Stimulated activated CD8-positive, alpha-beta memory T cell treated with anti-CD3 and anti-CD28 coated beads, Interleukin-7, amount 100 ng/mL, for 4 hours (primary cell): ENCODE measurements at places on chromosomes 1 and 21.

DNA sequence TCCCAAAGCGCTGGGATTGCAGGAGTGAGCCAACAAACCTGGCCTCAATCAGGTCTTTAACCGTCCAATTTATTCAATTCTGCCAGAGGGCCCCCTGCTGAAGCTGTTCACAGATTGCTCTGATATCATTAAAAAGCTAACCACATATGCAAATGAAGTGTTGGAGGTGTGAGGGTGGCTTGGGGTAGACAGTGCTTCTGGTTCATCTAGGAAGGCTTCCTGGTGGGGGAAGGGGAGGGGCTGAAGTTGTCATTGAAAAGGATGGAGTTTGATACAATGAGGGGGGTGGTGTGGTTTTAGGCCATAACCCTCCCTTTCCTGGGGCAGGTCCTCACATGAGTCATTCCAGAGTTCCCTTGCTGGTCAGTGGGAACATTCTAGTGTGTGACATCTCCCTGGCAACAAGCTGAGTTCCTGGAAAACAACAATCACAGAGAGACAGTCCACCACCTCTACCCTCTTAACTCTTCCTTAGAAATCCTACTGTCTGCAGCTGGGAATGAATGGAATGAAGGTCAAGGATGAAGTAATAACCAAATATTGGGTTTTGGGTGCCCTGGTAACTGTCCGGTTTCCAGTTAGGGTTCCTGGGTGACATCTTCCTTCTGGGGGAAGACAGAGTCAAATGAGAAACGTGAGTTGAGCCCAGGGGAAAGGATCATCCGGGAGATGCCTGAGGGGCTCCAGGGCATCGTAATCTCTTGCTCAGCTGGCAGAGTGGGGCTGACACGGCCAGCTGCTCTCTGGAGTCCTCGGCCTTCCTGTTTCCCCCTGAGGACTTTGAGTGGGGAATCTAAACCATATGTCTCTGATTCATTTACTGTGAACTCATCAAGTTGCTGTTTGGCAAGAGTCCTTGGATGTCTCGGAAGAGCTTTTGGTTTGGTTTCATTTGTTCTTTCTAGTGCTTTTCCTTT lies 32.2 kb downstream of the BATF3 start:
- no peak for DNase-seq

DNA sequence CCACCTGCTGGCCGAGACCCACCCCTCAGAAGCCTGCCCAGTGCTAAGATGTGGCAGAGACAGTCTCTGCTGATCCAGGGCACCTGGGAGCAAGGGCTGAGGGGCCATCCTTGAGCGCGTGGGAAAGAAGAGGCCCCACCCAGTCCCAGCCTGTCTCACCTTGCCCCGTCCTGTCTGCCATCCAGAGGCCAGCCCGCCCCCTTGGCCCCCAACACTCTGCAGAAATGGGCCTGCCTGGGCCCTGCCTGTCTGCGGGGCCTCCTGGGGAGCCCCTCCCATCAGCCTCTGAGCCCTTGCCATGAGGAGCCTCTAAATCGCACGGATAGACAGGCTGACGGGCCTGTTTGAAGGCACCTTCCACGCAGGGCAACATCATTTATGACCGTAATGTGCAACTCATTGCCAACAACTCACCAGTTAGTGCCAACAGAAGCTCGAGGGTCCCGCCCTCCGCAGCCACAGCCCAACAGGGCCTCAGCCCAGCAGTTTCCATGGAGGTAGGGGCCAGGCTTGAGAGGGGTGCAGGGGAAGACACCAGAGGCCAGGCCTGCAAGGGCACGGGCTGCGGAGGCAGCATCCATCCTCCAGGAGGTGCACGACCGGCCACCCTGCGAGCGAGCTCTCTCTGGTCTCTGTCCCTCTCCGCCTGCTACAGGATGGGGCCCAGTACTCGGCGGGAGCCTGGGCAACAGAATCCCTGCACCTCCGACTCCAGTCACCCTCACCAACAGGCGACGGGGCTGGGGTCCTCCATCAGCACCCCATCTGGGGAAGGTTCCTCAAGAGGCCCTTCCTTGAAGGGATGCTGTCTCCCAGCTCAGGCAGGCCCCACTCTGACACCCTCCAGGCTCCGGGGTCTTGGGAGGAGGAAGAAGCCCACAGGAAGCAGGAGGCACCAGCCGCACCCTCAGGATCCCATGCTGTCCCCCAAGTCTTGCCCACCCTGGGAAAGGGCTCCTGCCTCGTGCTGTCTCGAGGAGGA lies 78.0 kb downstream of the MEGF6 start:
- no peak for DNase-seq

DNA sequence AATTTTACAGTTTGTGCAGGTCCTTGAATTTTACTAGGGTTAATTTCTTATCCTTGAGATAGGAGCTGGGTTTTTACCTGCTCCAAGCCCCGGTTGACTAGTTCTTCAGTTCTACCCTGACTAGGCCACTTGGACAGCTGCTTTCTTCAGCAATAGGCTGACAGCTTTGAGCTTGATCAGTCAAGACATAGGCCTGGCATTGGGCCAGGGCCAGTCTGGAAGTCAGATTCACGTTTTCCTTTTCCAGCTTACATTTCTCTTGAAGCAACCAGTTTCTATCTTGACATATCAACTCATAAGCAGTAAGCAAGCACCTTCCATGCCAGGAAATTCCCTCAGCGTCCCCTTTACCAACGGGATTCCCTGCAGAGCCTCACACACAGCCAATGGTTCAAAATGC lies 63.7 kb upstream of the AJAP1 start:
- no peak for DNase-seq

DNA sequence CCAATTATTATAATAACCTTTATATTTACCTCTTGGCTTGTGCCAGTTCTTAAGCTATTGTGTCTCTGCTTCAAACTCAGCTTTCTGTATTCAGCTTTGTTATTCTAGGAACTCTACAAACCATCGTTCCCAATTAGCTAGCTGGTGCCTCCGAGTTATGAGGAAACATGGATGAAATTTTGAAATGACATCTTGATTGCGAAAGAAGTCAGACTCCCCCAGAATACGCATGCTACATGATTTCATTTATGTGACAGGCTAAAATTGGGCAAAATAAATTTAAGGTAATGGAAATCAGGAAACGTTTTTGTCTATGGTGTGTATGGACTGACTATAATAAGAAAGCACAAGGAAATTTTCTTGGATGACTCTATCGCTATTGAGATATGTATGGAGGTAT lies 256.8 kb upstream of the NCAM2 start:
- DNase-seq = no peak

DNA sequence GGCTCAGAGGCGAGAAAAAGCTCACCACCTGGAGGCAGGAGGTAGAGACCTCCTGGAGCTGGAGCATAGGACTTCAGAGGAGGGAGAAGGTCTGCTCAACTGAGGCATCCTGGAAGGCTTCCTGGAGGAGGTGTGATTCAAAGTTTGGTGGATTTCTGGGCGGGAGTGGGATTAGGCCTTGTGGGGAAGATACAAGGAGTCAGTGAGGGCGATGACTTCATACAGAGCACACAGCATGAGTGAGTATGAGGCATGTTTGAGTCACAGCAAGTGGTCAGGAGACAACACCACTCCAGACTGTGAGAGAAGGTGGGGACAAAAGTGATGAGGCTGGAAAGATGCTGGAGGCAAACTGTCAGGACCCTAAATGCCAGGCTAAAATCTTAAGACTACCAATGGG lies 77.6 kb downstream of the MATN1 start:
- no peak for DNase-seq

- peak; percentile 63 for DNase-seq
Observed at GRCh38 chr1:10694274-10694632, 102.2 kb downstream of the CASZ1 start.

DNA sequence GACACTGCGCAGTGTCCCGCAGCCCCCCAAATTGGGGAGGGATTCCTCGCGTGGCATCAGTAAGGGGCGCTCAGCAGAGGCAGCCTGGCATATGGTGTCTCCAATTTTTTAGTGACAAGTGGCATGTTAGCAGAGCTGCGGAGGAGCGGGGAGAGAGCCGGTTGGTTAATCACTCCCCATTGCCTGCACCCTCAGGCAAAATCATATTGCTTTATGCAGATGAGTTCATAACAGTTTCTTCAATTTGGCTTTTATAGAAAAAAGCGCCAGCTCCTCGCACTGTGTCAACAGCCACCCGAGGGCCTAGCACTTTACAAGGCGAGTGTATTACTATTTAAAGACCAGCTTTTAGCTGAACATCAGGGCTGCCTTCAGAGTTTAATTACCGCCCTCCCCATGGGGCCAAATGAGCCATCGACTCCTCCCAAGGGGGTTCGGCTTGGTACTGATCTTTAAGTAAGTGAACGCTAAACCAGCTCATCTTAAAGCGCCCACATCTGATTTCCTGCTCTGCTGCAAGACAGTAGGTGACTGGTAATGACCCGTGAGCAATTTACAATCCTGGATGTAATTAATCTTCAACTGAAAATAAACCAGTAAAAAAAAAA lies 298.9 kb downstream of the DSCAM start:
- no peak for DNase-seq

DNA sequence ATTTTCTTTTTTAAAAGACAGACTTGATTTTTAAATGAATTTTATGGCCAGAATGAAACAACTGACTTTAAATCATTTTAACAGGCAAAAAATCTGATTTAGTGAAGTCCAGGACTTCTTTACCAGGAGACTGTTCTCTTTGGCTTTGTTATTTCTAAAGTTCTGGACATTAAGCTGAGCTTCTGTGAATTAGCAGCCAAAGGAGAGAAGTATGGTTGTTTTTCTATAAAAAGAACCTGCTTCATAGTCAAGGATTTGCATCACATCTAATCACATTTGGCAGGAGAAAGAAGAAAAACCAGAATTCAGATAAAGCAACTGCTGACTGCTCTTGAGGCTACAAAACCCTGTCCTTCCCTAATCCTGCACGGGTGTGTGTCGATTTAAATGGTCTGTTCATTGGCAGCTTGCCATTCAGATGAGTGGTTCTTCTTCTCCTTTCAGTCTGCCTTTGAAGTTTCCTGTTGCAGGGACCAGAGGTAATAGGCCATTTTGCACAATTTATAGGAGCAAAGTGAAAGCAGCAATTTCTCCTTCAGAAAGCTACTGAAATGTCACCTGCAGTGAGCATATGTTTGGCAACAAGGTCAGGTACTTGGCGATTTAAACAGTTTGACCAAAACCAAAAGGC lies 215.4 kb downstream of the OLFM3 start:
- DNase-seq = no peak

DNA sequence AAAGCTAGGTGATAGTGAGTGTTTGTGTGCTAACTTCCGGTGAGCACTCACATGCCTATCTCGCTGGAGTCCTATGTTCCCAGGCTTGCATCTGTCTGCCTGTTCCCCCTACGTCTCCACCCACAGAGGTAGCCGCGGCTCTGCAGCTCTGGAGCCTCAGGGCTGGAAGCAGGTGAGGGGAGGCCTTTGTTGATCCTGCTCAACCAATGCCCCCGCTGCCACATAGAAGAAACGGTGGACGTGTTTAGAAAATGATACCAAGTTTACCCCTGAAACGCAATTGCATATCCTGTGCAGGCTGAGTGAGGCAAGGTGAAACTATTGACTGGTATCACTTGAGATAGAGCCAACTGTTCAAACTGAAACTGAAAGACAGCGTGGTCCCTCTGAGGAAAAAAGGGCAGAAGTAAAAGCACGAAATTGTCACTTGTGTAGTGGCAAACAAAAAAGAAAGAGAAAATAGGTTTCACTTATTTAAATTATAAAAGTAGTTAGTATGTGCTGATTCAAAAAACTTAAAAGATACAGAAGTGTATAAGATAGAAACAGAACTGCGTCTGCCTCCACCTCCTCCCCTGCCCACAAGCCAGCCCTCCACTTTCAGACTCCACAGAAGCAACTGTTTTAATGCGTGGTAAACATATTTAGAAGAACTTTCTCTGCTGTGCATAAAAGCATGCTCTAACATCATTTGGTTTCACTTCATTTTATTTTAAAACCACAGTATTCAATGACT lies 38.6 kb upstream of the ETS2 start:
- DNase-seq = peak; percentile 14
